ENCODE measurements at places on chromosomes 2 and 18.

DNA sequence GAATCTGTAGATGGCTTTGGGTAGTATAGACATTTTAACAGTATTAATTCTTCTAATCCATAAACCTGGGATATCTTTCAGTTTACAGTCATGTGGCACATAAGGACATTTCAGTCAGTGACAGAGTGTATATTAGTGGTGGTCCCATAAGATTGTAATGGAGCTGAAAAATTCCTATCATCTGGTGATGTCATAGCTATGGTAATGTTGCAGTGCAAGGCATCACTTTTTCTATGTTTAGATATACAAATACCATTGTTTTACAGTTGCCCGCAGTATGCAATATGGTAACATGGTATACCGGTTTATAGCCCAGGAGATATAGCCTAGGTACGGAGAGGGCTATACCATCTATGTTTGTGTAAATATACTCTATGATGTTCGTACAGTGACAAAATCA is 9.7 kb downstream of the CCDC150 start:
- no peak for DNase-seq

DNA sequence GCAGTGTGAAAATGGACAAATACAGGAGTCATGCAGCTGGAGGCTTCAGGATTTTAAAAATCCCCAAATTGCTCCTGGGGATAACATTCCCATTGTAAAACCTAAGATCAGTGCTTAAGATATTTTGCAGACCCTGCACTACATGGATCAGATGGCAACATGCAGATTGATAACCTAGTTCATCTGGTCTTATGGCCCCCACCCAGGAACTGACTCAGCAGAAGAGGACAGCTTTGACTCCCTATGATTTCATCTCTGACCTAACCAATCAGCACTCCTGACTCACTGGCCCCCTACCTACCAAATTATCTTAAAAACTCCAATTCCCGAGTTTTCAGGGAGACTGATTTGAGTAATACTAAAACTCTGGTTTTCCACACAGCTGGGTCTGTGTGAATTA is 20.0 kb downstream of the SRBD1 start:
- DNase-seq: no peak

- no peak for DNase-seq
These were observed 58.4 kb downstream of the ATOH8 start for GRCh38 chr2:85812094-85812735.

DNA sequence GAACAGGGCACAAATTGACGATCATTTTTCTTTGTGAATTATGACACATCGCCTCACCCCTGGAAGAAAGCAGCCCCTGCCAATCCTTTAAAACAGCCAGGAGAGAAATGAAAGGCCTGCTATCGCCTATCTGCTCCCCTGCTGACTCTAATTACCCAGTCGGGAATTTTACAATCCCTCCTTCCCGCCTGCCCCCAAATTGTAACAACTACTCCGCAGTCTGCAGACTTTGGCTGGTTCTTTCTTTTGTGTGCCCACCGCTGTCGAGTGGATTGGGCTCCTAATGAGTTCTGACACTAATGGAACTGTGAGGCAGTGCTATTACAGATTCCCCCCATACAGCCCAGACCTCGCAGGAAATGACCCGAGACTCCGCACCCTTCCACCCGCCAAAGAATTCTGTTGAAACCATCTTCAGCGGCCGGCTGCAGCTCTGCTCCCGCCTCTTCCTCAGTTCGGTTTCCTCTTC is 281.2 kb upstream of the PARD3B start:
- no peak for DNase-seq

DNA sequence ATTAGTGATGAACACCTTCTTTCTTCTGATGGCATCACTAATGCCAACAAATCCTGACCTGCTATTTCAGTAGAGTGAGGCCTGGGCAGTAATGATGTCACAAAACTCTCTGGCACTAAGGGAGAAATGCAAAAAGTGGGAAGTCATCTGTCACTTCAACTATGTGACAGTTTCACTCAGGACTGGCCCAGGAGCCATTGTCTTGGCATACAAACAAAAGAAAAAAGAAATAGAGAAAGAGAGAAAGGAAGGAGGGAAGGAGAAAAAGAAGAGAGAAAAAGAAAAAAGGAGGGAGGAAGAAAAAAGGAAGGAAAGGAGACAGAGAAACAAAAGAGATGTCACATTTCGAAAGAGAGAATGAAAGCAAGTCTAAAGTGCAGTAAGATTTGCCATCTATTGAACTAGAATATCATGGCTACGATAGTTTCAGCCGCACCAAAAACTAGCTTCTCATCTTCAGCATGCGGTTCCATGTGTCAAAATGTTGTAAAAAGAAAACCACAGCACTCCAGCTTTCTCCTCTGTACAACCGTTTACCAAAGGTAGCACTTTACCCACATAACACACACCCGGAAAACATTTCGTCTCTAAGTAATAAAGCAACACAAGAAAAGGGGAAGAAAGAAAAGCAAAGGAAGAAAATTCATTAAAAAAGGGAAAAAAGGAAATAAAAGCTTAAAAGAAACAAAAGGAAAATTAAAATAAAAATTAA is 50.1 kb downstream of the CD226 start:
- no peak for DNase-seq

DNA sequence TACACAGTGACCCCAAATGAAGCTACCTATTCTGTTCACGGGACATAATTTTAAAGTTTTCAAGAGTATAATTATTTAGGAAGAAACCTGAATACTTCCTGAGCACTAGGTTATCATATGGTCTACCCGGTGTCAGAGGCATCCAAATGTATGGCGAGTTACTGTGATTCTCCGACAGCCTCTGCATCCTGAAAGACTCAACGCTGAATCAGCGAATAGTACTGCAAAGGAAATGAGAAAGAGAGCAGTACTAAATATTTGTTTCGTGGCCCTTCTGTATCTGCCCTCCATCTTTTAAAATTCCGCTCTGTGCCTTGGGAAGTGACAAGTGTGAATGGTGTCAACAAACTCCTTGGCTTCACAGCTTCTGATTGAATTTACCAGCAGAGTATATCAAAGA is 358.0 kb upstream of the ZEB2 start:
- DNase-seq: no peak

DNA sequence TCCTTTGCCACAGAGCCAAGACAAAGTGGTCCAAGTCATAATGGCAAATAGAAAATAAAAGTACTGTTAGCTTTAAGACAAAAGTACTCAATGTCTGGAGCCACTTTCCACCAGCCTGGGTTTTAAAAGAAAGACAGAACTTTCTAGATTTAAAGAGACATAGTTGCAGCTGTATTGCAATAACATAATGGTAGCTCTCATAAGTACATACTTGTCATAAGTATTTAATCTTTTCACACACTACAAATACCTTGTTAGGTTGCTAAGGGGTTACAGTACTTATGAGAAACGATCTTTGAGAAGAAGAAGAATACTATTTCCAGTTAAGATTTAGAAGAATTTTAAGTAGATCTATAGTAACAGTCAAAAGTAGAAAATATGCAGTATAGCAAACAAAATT is 28.9 kb upstream of the AQP4 start:
- DNase-seq: no peak

DNA sequence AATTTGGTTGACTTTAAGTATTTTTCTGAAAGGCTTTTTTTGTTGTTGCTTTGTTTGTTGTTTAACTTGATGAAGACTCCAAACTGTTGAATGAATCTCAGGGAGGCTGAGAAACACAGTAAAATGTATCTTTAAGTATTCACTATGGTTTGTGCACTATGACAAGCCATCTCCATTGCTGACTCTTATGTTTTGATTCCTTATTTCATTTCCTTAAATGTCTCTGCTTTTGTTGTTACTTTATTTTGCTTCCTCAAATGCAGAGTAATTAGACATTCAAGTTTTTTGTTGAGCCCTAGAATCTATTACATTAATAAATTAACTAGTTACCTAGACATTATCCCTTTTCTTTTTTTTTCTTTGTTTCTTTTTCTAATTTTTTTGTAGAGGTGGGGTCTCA is 46.3 kb upstream of the SLC39A10 start:
- DNase-seq: no peak

DNA sequence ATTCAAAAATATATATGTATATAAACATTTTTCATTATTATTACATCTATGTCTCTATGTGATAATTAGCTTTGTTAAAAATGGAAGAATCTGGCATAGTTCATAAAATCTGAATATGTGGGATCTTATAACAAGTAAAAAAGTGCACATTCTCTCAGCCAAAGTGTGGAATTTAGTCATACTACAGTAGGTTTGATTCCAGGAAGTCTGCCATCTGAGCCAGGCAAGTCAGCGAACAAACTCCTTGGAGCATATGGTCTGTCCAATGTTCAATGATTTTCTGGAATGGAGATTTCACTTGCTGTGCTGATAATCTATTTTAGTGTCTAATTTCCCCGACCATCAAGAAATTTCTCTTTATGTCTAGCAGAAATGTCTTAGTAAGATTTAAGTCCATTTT is 1033.2 kb upstream of the NXPH2 start:
- no peak for DNase-seq

DNA sequence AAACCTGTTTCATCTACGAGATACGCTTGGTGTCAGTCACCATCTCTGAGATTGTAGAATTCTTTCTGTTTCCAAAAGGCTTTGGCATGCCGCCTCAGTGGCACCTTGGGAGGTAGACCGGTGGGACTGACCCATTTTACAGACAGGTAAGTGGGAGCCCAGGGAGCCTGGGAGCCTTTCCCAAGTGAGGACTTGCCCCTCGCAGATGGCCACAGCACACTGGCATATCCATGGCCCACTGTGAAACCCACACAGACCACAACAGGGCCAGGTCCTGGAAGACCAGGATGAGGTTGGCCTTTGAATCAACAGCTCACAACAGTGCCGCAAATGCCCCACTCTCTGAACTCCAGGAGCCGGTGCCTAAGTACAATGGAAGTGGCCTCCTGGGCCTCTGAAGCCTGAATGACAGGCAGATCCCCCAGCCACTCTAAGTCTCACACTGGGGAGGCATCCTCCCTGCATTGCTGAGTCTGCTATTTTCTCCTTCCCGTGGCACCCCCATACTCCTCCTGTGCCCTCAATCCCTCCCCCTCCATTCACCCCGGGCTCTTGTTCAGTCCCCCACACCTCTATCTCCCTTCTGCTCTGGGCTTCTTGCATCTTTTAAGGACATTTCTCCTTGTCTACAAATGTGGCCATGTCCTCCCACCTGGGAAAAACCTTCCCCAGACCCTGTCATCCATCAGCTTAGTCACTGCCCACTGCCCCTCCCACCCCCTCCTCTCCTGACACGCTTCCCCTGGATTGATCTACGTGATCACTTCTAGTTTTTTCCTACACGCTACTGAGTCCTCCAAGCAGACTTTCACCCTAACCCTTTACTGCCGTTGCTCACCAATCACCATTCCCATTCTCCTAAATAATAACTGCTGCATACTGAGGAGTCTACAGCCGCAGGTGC is 26.2 kb downstream of the CENPA start:
- no peak for DNase-seq

DNA sequence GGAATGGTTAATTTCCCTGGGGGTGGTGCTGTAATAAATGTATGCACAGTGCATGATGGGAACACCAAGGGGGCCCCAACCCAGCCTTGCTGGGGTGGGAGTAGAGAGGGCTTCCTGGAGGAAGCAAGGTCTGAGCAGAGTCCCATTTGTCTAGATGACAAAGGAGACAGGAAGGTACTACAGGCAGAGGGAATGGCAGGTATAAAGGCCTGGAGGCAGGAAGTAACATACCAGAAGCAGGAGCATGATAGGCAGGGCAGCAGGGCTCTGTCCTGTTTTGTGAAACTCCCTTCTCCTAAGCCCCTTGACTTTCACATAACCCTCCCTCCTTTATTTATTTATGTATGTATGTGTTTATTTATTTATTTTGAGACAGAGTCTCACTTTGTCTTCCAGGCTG is 3.9 kb downstream of the GMPPA start:
- no peak for DNase-seq

DNA sequence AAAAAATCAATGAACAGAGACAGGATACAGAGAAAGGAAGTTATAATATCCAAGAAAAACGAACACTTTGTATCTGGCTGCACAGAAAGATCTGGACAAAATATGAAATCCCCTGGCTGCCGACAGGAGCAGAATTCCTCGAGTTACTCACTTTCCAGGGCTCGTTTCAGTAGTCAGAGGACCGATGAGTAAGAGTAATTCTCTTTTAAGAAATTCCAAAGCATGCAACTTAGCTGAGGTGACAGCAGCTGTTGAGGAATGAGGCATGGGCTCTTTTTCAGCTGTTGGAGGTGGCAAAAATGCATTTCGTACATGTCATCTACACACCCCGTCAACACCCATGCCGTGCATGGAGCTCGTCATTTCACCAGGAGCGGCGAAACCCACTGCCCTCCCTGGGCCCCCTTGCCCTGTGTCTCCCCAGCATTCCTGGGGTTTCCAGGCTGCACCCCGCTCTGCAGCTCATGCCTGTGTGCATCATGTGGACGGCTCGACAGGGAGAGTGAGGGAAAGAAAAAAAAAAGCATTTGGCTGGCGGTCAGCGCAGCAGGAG is 210.8 kb upstream of the SMIM21 start:
- DNase-seq: no peak

- no peak for DNase-seq
These were observed 83.6 kb downstream of the FHOD3 start for GRCh38 chr18:36381075-36381474.

GRCh38 chr18:21918693-21919092 is 178.1 kb downstream of the MIB1 start:
- no peak for DNase-seq

DNA sequence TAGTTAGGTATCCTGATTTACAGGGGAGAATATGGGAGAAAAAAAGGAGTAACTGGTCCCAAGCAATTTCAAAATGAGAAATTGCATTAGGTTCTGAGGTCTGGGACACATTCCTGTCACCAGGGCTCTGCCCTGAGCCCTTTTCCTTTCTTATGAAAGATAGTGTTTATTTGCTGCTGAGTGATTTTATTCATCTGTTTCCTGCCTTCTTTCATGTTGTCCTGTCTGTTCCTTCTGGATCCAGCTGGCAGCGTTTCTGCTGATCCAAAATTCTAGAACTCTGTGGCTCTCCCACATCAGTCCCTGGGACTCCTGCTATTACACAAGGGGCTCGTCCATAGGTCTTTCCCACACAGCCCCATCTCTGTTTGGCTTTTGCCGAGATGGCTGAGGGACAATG is 519.1 kb upstream of the SALL3 start:
- no peak for DNase-seq

- DNase-seq: no peak
These were observed 56.7 kb upstream of the EPB41L3 start for GRCh38 chr18:5600378-5601071.

- no peak for DNase-seq
These were observed 75.4 kb downstream of the SH3RF3 start for GRCh38 chr2:109204412-109204811.

- no peak for DNase-seq
These were observed 9.3 kb downstream of the LDLRAD4 start for GRCh38 chr18:13227910-13228309.

GRCh38 chr2:2716771-2717170 is 385.7 kb upstream of the MYT1L start:
- DNase-seq: no peak

- no peak for DNase-seq
These were observed 1.5 kb downstream of the REG1B start for GRCh38 chr2:79086255-79086654.

- no peak for DNase-seq
These were observed 91.8 kb downstream of the TGIF1 start for GRCh38 chr18:3541549-3542386.

- DNase-seq: no peak
These were observed 962.9 kb upstream of the FANCL start for GRCh38 chr2:59204040-59204439.

All from NT2/D1 (cell line).